ENCODE measurements at places on chromosomes 7 and 10.

DNA sequence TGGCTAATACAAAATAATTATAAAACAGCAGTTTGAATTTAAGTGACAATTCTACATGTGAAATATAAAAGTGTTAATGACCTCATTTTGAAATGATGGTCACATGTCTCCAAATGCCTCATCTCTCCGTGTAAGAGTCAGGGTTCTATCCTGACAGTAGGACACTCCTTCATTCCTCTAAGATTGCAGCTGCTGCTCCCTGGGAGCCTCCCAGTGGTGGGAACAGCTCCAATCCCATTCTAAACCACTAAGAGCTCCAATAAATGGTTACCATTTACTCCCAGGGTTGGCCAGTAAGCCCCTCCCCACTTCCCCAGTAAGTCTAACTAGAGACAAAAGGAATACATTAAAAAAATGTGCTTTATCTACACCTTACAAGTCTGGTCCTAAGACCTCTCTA, 344.6 kb upstream of the AOAH start:
- no peak for DNase-seq

DNA sequence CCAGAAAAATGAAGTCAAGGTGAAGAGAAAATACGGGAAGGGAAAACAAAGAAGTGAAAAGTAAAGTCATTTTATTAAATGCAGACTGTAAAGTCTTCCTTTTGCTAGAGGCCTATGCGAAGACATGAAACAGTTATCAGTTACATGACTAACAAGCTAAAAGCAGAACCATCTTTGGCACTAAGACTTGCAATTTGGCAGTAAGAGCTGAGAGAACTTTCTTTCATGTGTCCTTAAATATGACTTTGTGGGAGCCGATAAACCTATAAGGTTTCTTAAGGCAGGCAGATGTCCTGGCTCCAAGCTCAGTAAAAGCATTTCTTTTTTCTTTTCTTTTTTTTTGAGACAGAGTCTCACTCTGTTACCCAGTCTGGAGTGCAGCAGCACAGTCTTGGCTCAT, 10.4 kb downstream of the ANLN start:
- no peak for DNase-seq

- no peak for DNase-seq
Observed at GRCh38 chr7:139641337-139641992, 118.0 kb downstream of the CLEC2L start.

DNA sequence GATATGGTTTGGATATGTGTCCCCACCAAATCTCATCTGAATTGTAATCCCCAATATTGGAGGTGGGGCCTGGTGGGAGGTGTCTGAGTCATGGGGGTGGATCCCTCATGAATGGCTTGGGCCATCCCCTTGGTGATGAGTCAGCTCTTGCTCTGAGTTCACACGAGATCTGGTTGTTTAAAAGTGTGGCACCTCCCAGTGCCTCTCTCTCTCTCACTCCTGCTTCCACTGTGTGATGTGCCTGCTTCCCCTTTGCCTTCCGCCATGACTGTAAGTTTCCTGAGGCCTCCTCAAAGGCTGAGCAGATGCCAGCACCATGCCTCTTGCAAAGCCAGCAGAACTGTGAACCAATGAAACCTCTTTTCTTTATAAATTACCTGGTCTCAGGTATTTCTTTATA, 4.8 kb upstream of the GCK start:
- no peak for DNase-seq

DNA sequence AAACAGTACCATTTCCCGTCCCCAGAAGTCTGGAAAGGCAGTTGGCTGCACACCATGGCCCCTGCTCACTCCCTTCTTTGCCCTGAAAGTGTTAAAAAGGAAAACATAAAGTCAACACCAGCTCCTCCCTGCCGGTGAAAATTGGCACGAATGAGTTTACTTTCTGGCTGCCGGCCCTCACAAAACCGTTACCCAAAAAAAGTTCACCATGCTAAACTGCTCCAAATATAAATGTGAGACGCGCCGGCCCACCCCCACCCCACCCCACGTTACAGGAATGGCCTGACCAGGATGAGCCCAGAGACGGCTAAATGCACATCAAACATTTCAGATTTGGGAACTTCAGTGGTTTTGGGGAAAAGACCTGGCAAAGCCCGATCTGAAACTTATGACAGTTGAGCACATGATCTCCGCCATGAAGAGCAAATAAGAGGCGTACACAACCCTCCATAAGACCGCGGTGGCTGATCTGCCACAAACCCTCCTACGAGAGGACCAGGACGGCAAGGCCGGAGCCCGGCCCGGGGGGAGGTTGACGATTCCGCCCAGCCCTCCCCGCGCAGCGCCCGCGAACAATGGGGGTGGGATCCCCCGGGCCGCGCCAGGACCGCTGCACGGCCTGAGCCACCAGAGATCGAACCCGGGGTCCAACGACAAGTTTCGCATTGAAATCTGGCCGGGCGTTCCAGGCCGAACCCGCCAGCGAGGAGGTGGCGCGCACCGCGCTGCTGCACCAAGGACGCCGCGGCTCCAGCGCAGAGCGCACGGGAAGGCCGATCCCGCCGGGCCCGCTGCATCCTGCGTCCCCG, 952 bp downstream of the DIP2C start:
- DNase-seq, result no peak

DNA sequence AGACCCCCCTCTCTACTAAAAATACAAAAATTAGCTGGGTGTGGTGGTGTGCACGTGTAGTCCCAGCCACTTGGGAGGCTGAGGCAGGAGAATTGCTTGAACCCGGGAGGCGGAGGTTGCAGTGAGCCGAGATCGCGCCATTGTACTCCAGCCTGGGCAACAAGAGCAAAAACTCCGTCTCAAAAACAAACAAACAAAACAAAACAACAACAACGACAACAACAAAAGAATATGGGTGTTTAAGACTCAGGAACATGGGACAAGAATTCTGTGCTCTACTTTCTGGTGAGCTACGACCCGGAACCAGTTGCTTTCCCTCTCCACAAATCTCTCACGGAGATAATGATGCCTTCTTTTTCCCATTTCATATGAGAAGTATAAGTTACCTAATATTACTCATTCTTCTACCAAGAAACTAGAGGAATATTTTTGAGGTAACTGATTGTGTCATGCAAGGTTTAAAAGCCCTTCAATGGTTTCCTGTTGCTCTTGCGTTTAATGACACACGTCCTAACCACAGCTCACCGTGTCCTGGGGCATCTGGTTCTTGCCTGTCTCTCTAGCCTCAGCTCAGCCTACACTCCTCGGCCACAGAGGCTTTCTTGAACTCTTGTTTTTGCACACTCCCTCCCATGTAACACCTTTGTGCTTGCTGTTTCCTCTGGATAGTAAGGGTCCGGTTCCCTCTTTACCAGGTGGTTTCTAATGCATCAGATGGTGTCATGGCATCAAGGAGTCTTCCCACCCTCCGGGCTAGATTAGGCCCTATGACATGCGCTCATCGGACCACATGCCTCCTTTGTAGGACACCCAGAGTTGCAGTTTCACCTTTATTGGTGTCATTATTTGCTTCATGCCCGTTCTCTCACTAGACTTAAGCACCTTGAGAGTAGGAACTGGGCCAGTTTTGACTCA, 67.5 kb downstream of the PFKFB3 start:
- no peak for DNase-seq

DNA sequence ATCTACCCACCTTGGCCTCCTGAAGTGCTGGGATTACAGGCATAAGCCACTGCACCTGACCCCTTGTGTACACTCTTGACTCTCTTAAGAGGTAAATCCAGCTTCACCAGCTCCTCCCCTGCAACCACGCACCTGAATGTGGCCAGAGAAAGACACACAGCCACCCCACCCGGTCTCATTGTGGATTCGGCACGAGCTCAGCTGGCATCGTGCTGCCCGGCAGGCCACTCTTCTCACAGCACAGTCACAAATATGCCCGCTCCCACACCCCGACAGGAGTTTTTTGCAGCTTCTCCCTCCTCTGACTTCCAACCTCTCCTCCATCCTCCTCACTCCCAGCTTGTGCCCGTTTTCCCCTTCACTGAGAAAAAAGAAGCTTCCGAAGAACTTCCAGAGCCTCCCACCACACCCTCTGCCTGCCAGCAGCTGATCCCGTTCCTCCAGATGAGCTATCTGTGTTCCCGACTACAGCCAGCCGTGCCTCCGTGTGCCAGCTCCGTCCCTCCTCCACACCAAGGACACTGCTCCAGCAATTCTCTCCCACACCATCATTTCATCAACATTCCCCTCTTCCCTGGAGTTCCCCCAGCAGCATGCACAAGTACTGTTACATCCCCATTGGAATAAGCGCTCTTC, 8.0 kb upstream of the SMARCD3 start:
- no peak for DNase-seq

- no peak for DNase-seq
Observed at GRCh38 chr7:75980430-75981202, 13.8 kb downstream of the TMEM120A start.

DNA sequence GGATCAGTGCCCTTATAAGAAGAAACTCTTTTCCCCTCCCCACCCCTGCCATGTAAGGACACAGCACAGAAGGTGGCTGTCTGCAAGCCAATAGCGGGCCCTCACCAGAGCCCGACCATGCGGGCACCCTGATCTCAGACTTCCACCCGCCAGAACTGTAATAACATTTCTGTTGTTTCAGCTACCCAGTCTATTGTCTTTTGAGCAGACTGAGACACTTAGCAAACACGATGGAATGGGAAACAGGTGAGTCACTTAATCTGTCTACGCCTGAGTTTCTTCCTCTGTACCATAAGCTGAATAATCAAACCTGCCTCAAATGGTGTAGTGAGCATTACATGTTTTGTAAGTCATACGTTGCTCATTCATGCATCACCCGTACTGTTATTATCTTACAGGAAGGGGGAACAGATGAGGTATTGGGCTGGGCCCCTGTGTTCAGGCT, 58.2 kb downstream of the STRA8 start:
- no peak for DNase-seq

- no peak for DNase-seq
Observed at GRCh38 chr10:120041807-120042559, 149.5 kb downstream of the SEC23IP start.

DNA sequence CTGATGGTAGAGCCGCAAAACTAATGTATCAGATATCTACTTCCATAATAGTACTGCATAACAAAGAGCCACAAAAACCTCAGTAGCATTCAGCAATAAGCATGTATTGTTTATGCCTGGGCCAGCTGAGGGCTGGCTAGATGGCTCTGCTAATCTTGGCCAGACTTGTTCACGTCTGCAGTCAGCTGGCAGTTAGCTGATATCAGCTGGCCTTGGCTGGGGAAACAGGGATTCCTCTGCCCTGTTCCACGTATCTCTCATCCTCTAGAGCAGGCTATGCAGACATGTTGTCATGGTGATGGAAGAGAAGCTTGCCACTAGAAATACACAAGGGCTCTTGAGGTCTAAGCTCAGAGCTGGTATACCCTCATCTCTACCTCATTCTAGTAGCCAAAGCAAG, 62.9 kb downstream of the GRM8 start:
- DNase-seq, result no peak

DNA sequence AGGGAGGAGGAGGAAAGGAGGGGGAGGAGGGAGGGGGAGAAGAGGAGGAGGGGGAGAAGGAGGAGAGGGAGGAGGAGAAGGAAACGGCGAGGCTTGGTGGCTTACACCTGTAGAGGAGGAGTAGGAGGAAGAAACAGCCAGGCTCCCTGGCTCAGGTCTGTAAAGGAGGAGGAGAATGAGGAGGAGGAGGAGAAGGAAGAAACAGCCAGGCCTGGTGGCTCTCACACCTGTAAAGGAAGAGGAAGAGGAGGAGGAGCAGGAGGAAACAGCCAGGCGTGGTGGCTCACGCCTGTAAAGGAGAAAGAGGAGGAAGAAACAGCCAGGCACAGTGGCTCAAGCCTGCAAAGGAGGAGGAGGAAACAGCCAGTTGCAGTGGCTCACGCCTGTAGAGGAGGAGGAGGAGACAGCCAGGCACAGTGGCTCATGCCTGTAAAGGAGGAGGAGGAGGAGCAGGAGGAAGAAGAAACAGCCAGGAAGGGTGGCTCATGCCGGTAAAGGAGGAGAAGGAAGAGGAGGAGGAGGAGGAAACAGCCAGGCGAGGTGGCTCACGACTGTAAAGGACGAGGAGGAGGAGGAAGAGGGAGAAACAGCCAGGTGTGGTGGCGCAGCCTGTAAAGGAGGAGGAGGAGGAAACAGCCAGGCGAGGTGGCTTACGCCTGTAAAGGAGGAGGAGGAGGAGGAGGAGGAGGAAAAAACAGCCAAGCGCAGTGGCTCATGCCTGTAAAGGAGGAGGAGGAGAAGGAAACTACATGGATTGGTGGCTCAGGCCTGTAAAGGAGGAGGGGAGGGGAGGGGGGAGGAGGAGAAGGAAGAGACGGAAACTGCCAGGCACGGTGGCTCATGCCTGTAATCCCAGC, 14.9 kb upstream of the CRCP start:
- DNase-seq, result peak; percentile 69

- DNase-seq, result peak; percentile 70
Observed at GRCh38 chr7:94436018-94436604, 41.4 kb downstream of the COL1A2 start.

GRCh38 chr7:90972906-90973550, 291.2 kb upstream of the FZD1 start:
- DNase-seq, result no peak

DNA sequence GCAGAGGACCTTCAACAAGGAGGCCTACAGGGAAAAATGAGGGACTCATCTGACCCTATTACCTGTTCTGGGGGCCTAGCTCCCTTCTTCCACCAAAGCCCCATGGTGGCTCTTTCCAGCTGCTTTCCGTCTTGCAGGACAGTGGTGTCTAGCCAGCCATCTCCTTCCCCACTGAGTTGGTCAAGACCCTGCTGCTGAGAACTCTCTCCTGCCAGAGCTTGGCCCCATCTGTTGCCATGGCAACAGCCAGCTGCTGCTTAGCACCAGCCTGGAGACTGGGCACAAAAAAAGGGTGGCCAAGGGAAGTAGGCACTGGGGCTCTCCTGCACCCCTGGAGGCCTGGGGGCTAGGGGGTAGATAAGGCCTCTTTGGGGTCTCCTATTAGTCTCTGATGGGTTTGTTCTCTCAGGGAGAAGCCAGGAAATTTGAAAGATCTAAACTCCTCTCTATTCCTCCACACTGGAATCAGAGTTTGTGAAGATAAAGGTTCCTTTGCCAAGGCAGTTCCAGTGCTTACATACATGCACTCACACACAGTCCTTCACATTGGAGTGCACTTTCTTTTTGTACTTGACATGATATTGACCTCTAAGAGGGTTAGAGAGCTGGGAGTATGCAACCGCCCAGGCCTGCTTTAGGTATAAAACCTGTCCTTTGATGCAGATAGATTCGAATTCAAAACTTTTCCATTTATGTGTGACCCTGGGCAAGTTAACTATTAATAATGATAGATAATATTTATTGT, 15.8 kb downstream of the TSPAN33 start:
- no peak for DNase-seq

DNA sequence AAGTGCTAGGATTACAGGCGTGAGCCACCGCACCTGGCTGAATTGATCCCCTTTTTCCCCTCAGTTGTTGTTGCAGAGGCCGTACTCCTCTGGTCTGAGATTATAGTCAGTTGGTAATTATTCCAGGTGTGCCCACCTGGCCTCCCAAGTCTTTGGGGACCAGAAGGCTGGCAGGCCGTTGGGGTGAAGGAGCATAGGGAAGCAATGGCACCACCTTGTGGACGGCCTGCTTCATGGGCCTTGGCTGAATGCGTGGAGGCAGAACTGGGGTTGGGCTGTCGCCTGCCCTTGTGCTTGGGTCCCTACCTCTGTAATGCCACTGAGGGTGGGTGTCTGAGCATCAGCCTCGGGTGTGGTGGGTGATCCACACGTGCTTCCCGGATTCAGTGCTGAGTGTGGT, 125.7 kb downstream of the RGS10 start:
- DNase-seq, result peak; percentile 53

GRCh38 chr7:3493499-3493898, 192.4 kb downstream of the SDK1 start:
- peak; percentile 3 for DNase-seq

- no peak for DNase-seq
Observed at GRCh38 chr10:33056828-33057596, 99.0 kb upstream of the ITGB1 start.

- DNase-seq, result no peak
Observed at GRCh38 chr7:65509368-65510186, 135.9 kb downstream of the ZNF92 start.
